Activated CD4-positive, alpha-beta T cell treated with anti-CD3 and anti-CD28 coated beads, Interleukin-2, amount 50 U/mL, for 4 hours (primary cell): ENCODE measurements at places on chromosomes 5 and 9.

- DNase-seq = no peak
Observed at GRCh38 chr9:124353166-124353768, 62.0 kb downstream of the PSMB7 start.

DNA sequence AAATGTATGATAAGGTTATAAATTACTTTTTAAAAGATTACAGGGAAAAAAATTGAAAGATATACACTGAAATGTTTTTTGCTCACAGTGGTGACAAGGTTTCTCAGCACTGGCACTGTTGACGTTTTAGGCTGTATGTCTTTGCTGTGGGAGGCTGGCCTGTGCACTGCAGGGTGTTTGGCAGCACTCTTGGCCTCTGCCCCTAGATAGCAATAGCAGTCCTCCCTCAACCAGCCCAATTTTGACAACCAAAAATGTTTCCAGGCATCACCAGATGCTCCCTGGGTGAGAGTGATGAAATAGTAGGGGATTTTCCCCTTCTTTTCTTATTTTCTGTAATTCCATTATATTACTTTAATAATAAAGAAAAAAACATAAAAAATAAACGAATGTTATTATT lies 3.3 kb downstream of the CD274 start:
- DNase-seq = no peak

DNA sequence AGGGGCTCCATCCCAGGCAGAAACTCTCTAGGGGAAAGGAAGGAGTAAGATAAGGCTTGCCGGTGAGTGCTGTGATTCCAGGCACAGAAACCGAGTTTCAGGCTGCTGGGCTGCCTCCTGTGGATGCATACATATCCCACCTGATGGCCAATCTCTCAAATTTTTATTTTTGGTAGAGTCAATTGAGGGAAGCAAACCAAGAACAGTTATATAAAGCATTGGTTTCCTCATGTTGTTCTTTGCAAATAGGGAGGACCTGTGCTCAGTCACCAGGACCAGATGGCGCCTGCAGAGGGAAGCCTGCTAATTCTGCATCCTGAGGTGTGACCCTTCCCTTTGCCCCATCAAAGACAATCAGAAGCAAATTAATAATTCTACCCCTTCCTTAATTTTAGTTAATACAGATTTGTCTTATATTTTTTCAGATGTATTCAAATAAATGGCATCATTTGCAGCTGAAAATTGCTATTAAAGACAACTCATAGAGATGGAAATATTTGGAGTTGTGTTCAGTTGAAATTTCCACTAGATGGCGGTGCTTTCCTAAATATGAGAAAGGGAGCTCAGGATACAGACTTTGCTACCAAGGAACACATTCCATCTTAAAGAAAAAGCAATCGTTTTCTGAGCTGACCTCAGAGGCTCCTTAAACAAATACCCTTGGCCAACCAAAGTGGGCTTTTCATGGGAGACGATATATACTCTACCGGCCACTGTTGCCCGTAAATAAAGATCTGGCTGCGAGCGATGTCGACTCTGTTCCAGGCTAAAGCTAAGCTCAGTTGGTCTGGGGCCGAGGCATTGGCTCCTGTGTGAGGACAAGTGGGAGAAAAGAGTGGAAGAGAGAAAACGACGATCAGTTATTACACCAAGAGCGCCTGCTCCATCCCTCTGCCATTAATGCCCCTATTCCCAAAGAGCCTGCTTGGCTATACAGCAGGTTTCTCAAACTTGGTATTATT lies 225.7 kb upstream of the KLF9 start:
- DNase-seq = no peak

DNA sequence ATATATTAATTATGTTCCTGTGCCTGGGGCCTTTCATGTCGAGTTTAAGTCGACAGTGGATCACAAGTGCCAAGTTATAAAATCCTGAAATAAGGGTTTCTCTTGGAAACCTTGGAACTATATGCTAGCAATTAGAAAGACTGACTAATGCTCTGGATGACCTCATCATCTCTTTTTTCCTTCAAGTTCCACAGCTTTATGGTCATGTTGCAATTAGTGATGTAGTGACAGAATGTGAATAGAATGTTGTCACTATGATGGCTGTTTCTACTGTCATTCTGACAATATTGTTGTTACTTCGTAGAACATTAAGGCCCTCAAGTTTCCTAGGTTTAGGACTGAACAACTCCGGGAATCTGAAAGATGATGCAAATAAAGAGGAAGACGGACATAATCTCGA lies 368.0 kb upstream of the SEMA6A start:
- no peak for DNase-seq

DNA sequence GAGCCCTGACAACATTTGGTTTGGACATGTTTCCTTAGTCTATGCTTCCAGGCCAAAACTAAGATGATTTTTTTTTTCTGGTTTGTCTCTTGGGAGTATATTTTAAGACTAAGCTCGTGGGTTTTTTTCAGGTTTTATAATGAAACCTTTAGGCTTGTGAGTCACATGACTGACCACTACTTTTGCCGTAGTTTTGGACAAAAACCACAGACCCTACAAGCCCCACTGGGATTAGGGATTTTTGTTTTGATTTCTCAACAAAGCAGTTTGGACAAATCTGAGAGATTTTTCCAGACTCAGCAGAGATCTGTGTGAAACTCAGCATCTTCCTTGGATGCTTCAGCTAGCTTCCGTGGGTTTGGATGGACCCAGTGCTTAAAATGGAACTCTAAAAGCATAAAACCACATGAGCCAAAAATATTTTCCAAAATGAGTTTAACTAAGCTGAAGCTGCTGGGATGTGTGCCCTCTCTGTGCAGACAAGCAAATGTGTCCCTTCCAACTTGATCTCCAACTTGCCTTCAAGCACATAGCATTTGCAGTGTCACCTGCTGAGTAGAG lies 70.3 kb upstream of the SMIM15 start:
- no peak for DNase-seq

DNA sequence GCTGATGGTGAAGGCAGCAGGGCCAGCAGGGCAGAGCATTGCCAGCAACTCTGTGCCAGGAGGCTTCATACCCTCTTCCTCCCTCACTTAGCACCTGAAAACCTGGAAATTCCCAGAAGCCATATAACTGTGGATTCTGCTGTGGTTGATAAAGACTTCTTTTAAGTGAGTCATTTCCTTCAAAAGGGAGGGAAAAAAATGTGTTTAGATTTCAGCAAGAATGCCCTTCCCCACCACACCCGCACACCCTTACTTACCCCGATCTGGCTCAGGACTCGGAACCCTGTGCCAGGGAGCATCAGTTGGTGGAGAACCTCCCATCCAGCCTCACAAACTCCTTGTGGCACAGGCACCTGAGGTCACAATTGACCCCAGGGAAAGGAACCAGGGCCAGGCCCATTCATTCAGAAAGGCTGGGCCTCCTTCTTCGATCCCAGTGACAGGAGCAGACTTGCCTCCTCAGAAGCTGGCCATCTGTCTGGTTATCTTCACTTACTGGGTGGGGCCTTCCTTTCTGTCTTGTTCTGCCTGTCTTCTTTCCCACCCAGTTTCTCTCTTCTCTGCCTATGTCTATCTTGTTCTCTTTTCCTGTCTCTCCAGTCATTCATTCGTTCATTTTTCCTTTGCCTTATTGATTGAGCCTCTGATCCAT lies 62.6 kb downstream of the PLAC8L1 start:
- no peak for DNase-seq

- DNase-seq = no peak
Observed at GRCh38 chr9:127126971-127127370, 4.5 kb upstream of the ANGPTL2 start.

GRCh38 chr5:142845402-142845921 lies 75.3 kb downstream of the ARHGAP26 start:
- DNase-seq = no peak

DNA sequence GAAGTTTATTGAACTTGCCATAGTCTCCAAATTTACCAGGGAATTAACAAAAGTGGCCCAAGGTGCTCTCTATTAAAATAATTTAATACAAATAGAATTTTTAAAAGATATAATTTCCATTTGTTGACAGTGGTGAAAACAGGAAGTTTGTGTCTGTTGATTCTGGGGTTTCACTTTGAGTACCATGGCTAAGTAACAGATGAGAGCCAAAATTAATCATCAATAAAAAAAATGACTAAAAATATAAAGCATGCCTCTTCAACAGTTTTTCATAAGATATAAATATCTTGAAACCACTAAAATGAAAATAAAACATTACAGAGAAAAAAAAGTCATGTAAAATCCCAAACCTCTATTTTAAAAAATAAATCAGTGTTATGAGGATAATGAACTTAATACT lies 49.8 kb downstream of the SGCD start:
- no peak for DNase-seq

- no peak for DNase-seq
Observed at GRCh38 chr9:14136646-14137370, 177.1 kb downstream of the NFIB start.

- no peak for DNase-seq
Observed at GRCh38 chr5:133713751-133714150, 101.4 kb upstream of the FSTL4 start.

- no peak for DNase-seq
Observed at GRCh38 chr5:57033503-57033902, 81.6 kb upstream of the MIER3 start.

- DNase-seq = no peak
Observed at GRCh38 chr5:52577546-52577945, 210.2 kb upstream of the ITGA1 start.

DNA sequence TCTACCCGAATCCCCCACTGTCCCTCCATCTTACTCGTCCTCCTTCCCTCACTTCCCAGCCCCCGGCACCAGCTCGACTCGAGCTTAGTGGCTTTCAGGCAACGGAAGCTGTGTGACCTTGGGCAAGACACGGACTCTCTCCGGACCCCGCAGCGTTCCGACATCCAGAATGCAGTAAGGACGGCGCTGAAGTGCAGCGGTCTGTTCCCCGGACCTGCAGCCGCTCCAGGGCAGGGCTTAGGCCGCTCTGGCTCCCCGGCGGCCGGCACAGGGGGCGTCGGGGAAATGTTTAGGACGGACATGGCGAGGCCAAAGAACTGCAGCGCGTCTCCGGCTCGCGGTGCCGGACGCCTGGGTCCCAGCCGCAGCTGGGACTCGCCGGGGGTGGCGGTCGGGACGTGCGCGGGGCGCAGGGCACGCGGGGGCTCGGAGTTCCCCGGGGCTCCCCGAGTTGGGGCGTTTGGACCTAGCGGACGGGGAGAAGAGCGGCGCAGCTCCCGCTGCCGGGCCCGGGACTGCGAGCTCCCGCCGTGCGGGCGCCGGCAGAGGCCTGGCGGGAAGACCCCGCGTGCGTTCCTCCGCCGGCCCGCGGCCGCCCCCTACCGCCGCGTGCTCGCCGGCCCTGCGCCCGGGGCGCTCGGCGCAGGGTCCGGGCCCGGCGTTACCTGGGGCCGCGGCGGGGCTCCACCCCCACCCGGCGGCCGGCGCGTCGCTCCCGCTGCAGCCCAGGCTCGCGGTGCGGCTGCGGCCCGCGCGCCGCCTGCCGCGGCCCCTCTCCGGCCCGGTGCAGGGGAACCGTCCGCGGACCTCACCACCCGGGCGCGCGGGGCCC lies 5.6 kb upstream of the RNF44 start:
- no peak for DNase-seq

DNA sequence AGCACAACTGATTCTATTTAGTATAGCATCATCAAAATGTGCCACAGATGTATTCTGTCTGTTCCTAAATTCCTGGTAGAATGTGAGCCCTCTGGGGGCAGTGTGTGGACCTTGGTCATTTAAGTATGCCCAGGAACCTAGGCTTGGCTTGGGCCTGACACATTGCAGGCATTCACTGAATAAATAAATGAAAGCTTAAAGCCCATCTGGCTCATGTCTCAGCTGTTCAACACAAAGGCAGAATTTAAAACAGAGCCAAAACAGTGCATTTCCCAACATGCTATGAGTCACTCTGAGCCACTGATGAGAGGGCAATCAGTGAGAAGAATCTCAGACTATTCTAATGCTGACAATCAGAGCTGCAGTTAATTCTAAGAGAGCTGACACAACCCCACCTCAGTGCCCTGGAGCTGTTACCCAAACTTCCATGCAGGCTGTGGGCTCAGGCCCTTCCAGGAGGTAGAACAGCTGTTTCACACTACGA lies 8.1 kb downstream of the FAM193B start:
- DNase-seq = no peak

GRCh38 chr5:78504704-78505677 lies 143.6 kb downstream of the LHFPL2 start:
- DNase-seq = no peak

- DNase-seq = no peak
Observed at GRCh38 chr9:115913696-115914095, 239.9 kb upstream of the PAPPA start.

DNA sequence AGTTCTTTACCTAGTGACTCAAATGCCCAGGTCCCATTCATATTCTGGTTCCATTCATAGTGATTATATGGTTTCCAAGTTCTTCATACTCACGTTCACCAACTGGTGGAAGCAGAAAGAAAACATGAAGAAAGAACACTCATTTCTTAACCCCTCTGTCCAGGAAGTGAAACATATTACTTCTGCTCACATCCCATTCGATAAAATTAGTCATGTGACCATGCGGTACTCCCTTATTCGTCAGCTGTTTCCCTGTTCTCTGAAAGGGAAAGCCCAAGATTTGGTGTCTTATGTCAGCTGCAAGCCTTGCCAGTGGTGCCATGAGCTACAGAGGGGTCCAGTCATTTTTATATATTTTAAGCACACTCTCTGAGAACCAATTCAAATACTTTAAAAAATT lies 387.0 kb upstream of the DMAC1 start:
- DNase-seq = no peak

DNA sequence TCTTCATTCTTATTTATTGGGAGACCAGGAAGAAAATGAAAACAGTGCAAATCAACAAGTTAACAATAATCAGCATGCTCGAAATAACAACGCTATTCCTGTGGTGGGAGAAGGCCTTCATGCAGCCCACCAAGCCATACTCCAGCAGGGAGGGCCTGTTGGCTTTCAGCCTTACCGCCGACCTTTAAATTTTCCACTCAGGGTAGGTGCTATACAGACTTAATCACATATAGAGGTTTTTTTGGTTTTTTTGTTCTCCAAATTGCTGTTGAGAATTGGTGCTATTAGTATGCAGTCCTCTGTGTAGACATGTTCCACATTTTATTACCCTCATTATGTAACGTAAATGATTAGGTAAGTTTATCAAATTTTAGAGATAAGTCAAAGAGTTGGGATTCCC lies 30.3 kb upstream of the ROPN1L start:
- no peak for DNase-seq

DNA sequence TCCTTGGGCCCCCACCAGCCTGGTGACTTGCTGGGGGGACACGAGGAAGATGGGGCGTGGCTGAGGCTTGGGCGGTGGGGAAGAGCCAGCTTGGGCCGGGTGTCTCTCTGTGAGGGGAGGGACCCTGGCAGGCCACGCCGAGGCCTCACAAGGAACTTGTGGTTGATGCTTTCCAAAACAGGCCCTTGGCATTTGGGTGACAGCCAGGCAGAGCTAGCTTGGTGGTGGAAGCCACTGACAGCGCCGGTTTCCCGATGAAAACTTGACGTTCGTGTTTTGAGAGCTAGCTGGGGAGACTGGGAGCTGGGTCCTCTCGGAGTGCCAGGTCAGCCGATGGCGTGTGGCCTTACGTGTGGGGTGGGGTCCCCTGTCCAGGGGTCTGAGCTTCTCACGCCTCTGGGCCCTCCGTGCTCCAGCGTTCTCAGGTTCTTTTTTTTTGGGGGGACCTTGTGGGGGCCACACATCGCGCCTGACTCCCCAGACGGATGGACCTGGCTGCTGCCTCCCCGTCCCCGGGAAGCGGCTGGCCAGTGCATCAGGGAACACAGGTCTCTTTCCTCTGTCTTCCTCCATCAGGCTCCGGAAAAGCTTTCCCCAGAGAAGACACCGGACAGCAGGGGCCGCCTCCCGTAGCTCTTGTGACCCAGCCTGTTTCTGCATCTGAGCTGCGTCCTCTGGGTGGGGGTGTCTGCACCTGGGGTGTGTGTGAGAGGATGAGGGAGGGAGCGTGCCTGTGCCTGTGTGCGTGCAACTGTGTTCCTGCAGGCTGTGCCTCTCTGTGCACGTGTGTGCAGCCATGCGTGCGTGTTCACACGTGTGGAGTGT lies 129.3 kb upstream of the LPCAT1 start:
- DNase-seq = no peak
